Glomerular endothelial cell (primary cell): ENCODE measurements at places on chromosomes 3 and 15. TPM values are rescaled to one million over a fixed set of nuclear protein-coding genes. Genes with fewer than 3 reads are reported as not detected.

DNA sequence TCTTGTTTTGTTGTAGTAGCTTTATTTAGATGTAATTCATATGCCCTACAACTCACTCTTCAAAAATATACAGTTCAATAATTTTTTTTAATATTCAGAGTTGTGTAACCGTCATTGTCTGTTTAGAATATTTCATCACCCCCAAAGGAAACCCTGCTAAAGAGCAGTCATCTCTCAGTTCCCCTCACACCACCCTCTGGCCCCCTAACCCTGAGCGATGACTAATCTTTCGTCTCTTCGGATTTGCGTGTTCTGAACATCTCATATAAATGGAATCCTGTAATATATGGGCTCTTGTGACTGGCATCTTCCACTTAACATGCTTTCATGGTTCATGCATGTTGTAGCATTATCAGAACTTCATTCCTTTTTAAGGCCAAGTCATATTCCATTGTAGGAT is 183.8 kb downstream of the ATG7 start:
- no peak for DNase-seq

TRH gene
- total RNA-seq = not detected in 2 replicates

DNA sequence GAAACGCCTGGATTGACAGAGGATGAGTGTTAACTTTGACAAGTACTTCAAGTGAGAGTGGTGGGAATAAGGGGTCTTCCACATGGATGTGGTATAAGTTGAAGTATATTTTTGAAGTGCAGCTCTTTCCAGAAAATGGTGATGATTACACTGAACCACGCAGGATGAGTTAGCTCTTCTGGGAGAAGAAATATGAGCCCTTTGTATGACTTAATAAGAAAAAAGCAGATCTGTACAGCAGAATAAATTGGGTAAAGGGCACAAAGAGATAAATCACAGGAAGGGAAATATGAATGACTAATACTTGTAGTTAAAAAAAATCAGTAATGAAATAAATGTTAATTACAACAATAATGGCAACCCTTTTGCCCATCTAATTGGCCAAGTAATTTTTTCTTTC is 1.3 kb downstream of the CCR3 start:
- no peak for DNase-seq

ATP13A5 gene
- not detected in 2 replicates for total RNA-seq

DNA sequence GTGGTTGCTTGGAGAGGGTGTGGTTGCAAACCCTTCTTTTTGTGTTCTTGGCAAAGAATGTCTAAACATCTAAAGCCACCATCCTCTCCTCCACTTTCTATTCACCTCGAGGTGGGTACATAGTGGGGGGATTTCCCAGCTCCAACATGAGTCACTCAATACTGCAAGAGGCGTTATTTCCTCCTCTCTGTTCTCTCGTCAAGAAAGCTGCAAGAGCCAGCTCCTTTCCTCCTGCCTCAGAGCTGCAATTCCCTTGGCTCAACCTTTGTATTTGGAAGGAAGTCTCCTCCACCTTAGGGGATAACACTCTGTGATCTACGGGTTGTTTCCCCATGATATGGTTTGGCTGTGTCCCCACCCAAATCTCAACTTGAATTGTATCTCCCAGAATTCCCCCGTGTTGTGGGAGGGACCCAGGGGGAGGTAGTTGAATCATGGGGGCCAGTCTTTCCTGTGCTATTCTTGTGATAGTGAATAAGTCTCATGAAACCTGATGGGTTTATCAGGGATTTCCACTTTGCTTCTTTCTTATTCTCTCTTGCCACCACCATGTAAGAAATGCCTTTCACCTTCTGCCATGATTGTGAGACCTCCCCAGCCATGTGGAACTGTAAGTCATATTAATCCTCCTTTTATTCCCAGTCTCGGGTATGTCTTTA is 138.4 kb downstream of the PLCL2 start:
- peak; percentile 9 for DNase-seq

PLA2G4E gene
- total RNA-seq = not detected in 2 replicates

C3orf85 gene
- total RNA-seq = not detected in 2 replicates

CLDN16 gene
- 0.06 and 2.5 TPM in 2 replicates for total RNA-seq

DNA sequence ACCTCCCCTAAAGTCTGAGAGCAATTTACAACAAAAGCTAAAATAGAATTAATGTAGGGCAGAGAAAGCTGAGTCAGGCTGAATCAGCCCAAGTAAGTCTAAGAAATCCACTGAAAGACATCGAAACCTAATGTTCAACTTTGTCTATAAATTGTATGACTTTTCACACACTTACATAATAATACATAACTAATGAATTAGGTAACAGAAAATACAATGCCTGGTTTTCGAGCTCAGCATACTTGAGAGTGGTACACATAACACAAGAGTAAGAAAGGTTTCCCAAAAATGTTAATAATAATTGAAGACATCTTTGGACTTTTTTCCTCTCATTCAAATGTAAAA is 55.3 kb upstream of the VGLL4 start:
- DNase-seq = no peak

DNA sequence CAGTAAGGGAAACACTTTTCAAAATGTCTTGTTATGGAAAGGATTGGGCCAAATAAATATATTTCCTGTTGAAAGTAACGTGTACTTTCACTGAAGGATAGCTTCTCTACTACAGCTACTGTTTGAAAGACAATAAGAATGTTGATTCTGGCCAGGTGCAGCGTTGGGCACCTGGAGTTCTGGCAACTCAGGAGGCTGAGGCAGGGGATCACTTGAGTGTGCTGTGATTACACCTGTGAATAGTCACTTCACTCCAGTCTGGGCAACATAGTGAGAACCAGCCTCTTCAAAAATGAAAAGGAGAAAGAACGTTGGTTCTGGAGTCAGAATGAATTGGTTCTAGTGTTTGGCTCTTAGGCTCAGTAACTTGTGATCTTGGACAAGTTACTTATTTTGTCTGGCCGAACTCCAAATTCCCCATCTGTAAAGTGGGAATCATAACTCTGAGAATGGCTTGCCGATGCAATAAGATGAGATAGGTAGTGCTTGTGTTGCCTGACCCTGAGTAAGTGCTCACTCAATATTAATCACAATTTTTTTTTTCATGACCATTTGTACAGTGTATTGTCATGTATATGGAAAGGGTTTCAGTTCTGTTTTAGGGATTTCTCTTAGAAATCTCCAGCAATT is 310.8 kb downstream of the PTPRG start:
- no peak for DNase-seq

PRICKLE2 gene
- 3.1 and 7.4 TPM in 2 replicates for total RNA-seq

DNA sequence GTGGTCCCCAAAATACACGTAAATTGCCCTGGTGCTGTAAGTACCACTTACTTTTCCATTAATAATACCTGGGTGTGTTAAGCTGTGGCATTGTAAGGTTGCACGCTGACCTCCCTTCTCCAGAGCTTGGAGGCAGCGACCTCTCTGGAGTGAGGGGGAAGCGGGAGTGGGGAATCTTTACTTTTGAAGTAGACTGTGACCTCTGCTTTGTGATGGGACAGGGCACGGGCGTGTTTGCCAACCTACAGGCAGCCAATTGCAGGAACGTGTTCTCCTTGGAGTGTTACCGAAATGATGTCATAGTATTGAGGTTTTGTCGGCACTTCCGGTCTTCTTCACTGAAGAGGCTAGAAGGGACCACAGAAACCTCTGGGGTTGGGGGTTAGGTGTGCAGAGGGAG is 227.3 kb upstream of the C2CD4B start:
- DNase-seq = no peak

- no peak for DNase-seq
Measured at GRCh38 chr3:135987661-135988060, 22.1 kb downstream of the PPP2R3A start.

- DNase-seq = no peak
Measured at GRCh38 chr15:70430069-70430468, 332.4 kb upstream of the TLE3 start.

GRCh38 chr3:67400476-67400875 is 253.9 kb downstream of the SUCLG2 start:
- DNase-seq = no peak

- no peak for DNase-seq
Measured at GRCh38 chr3:140848666-140849065, 93.0 kb upstream of the SLC25A36 start.

GRCh38 chr3:24158761-24159454 is 213.8 kb downstream of the NR1D2 start:
- no peak for DNase-seq

DNA sequence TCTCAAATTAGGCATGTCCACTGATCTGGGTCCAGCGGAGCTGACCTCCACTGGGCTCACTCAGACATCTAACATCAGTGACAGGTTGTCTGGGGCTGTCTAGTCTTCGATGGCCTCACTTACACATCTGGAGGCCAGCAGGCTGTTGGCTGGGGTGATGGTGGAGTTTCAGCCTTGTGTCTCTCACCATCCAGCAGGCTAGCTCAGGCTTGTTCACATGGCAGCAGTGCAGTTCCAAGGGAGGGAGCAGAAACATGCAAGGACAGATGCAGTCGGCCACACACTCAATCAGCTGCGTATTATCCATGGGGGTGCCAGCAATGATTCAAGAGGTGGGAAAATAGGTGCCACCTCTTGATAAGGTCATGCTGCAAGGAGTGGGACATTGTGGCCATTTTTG is 292.5 kb downstream of the SHQ1 start:
- no peak for DNase-seq

DNA sequence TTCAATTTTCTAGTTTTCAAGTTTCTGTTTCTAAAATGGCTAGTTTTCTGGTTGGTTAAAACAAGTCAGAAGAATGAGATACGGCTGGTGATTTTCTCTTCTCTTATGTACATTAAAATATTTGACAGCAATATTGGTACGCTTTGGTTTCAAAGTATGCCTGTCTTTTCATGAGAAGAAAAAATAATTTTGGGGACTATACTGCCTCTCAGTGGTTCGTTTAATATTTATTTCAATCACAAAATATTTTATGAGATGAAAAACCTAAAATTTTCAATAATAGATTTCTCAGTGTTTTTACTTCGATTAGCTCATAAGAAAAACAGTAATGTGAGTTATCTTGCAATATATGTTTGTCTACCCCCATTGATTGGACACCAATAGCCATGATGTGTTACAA is 72.8 kb upstream of the AADACL2 start:
- DNase-seq = no peak

PATL2 gene
- 0.35 and 0.48 TPM in 2 replicates for total RNA-seq

ROPN1 gene
- not detected in 2 replicates for total RNA-seq

GRCh38 chr15:99454941-99455788 is 110.6 kb upstream of the MEF2A start:
- DNase-seq = peak; percentile 69

- DNase-seq = no peak
Measured at GRCh38 chr3:193827040-193827669, 234.1 kb downstream of the OPA1 start.

- DNase-seq = no peak
Measured at GRCh38 chr3:18047052-18047451, 304.6 kb upstream of the TBC1D5 start.

- no peak for DNase-seq
Measured at GRCh38 chr3:191331388-191331787, 1.1 kb upstream of the UTS2B start.

TLR9 gene
- not detected in 2 replicates for total RNA-seq

SEMA3F gene
- total RNA-seq = 95.6 and 106 TPM in 2 replicates

DNA sequence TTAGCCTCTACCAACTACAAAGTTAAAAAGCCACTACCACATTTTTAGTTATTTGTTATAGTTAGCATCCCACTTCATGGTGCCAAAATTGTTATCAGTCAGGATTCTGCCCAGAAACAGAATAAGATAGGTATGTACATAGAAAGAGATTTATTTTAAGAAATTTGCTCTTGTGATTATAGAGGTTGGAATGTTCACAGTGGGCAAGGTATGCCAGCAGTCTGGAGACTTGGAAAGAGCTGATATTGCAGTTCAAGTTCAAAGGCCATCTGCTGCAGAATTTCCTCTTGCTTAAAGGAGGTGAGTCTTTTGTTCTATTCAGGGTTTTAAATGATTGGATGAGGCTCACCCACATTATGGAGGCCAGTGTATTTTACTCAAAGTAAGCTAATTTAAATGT is 143.8 kb upstream of the POU1F1 start:
- no peak for DNase-seq

SLC6A11 gene
- not detected in 2 replicates for total RNA-seq

DNA sequence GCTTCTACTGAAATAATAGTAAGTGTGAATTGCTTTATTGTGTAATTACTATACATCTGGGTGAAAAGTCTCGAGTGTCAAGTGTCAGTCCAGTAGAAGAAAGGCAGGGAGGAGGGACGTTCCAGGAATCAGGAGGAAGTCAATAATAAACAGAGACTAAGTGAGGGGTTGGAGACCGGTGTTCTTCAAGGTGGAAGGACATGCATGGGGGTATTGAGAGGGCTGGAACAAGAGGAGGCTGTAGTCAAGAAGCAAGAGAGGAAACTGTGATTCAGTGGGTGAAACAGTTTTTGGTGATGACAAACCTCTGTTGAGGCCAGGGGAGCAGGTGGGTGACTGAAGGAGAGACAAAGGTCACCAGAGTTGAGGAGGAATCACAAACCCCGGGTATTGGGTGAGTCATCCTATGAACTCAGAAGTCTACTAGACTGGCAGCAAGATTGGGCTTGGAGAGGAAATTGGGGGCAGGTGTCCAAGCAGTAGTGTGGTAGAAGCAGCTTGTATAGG is 11.6 kb upstream of the SCAMP5 start:
- DNase-seq = no peak

DNA sequence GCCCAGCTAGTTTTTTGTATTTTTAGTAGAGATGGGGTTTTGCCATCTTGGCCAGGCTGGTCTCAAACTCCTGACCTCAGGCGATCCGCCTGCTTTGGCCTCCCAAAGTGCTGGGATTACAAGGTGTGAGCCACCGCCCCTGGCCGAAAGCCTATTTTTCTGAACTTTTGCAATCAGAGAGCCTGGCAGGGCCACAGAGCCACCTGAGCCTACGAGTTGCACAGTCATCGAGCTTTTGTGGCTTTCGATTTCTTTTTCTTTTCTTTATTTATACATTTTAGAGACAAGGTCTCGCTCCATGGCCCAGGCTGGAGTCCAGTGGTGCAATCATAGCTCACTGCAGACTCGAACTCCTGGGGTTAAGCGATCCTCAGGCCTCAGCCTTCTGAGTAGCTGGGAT is 140.4 kb downstream of the NSMCE3 start:
- no peak for DNase-seq

GRCh38 chr15:61227950-61228936 is 859 bp downstream of the RORA start:
- DNase-seq = no peak

- DNase-seq = no peak
Measured at GRCh38 chr3:197592361-197593045, 36.7 kb upstream of the BDH1 start.
